ENCODE measurements at places on chromosomes 4 and X.

- no peak for DNase-seq
These were observed 1.7 kb downstream of the SLC2A9 start for GRCh38 chr4:10019521-10020051.

DNA sequence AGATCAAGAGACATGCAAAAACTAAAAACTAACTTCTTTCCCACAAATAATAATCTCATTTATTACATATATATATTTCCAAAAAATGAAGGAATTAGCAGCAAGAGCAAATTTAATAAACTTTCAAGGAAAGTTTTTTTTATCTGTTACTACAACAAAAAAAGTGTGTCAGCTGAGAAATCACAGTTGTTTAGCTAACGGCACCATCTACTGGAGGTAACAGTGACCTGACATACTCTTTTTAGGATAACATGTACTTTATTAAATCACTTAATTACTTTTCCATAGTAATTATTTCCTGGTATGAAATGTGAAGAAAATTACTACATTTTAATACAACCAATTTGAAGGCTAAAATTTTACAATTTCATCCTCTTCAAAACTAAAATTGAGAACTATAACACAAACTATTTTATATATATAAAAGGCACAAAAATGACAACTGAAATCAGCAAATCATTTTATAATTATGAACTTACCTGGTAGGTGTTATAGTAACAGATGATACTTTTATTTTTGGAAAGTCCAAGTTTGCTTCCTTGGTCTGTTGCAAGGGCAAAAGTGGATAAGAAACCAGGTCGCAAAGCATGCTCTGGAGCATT, 9.1 kb downstream of the LAMTOR3 start:
- DNase-seq, result no peak

DNA sequence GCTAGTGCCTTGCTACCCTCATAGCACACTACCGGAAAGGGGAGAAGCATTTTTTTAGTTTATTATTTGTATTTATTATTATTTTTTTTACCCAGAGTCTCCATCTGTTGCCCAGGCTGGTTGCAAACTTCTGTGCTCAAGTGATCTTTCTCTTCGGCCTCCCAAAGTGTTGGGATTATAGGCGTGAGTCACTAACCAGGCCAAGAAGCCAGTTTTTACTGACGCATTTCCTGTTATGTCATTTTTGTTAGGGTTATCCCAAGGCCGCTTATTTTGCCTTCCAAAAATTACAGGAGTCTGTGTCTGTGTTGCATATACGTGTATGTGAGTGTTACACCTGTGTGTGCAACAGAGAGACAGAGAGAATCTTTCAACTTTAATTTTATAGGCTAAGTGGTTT, 404.5 kb downstream of the GBA3 start:
- no peak for DNase-seq

GRCh38 chr4:138666366-138666765, 349.2 kb upstream of the NOCT start:
- DNase-seq, result no peak

GRCh38 chr4:102586644-102587021, 85.5 kb downstream of the NFKB1 start:
- DNase-seq, result no peak

- DNase-seq, result no peak
These were observed 118.9 kb upstream of the MED14 start for GRCh38 chrX:40854242-40854641.

GRCh38 chrX:2740672-2741071, 11.2 kb upstream of the XG start:
- no peak for DNase-seq

DNA sequence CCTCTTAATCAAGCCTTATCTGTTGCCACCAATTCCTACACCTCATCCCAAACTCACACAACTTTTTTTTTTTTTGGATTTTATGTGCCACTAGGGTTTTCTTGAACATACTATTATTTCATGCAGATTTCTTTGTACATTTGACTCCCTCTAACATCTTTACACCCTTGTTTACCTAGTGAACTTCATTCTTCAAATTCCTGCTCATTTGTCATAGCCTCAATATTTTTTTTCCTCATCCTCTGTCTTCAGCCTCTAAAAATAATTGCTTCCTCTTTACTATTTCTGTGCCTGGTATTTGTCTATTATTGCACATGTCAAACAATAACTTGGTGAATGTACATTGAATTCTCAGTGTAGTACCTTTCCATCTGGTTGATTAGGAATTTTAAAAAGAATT, 22.0 kb downstream of the NBDY start:
- no peak for DNase-seq

DNA sequence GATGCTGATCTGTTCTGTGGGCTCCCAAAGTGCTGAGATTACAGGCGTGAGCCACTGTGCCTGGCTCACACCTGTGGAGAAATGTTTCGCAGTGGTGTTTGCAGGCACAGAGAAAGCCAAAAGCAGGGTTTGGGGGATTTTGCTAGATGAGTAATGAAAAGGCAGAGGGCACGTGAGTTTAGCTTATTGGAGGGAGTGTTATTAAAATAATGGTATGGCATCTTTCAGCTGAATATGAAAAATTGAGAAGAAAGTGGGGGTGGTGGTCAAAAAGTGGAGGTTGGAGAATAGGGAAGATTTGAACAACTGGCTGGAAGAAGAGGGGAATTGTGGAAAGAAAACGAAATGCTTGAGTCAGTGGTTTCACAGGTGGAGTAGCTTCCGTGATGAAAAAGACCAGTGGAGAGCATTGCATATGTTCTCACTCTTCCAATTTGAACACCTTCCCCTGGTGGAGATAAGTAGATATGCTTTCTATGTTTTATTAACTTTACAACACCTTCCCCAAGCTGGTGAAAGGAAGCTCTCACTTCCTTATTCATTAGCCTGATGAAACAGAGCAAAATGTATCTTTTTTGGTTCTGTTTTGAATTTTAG, 1.1 kb upstream of the CHST7 start:
- DNase-seq, result no peak

DNA sequence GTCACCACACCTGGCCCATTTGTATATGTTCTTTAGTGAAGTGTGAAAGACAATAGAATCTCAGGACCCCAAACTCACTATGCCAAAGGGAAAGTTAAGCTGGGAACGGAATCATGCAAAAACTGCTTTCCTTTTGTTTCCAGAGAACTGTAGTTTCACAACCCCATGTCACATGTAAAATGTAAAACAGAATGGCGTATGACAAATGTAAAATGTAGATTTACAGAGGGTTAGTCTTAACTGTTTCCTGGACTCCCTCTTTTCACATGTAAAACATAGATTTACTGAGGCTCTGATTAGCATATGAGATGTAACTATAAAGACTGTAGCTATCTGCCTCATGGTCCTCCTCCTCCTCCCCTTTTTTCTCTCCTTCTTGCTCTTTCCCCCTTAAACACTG, 66.3 kb downstream of the ABLIM2 start:
- DNase-seq, result no peak

DNA sequence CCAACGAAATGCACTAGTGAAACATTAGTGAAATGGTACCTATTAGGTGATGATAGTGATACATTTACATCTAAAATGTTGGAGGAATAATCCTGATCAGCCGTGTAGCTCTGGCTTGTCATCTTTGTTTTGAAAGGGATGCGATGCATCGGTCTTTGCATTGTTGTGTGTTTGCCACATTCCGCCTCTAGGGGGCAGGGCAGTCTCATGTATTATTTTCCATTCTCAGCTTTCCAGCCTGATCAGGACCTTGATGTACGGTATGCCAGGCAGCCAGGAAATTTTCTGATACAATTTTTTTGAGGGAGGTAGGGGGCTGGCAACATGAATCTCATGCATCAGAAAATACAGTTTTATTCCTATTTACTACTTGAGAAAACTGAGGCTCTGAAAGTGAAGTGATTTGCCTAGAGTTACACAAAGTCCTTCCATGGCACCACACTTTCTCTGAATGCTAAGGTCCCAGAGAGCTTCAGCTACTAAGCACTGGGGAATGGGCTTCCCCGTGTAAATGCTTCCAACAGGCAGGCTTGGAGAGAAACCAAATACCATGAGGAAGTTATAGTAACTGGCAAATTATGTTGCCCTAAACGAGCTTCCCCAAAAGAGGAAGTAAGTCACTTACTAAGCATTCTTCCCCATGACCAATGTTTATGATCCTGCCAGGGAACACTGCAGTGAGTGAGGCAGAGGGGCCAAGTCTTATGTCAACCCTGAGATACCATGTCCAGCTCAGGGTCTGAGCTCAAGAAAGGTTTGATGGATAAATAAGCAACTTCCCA, 31.8 kb upstream of the IQSEC2 start:
- DNase-seq, result peak; percentile 28

DNA sequence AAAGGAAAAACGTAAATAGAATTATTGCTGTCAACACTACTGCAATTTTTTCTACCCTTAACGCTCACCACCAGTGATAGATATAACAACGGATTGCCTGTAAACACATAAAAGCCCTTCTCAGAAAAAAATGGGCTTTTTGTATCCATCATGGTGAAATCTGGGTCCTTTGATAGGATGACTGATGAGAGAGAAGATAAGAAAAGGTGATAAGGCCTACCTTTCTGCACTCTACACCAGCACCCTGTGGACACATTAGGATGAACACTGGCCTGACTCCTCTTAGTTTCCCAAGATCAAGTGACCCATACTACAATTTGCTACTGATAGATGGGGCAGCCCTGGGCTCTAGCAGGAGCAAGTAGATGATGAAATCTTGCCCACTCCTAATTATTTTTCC, 112.3 kb upstream of the RAP2C start:
- no peak for DNase-seq

DNA sequence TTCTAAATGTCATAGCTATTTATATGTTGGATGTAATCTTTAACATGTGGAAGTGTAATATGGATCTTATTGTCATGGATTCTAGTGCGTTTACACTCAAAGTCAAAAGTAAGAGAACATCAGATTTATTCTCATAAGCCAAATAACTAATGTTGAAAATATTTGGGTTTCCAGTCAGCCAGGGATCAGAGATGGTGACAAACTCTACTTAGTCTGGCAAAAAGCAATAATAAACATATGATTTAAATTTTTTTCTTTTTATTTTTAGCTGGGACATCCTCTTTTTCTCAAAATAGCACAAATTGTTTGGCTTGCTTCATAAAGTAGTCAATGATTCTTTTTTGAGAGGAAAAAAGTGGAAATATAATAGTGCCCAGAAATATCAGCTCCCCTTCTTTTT, 392.3 kb downstream of the ARHGAP24 start:
- no peak for DNase-seq

GRCh38 chrX:21956783-21957182, 16.3 kb downstream of the SMS start:
- no peak for DNase-seq

DNA sequence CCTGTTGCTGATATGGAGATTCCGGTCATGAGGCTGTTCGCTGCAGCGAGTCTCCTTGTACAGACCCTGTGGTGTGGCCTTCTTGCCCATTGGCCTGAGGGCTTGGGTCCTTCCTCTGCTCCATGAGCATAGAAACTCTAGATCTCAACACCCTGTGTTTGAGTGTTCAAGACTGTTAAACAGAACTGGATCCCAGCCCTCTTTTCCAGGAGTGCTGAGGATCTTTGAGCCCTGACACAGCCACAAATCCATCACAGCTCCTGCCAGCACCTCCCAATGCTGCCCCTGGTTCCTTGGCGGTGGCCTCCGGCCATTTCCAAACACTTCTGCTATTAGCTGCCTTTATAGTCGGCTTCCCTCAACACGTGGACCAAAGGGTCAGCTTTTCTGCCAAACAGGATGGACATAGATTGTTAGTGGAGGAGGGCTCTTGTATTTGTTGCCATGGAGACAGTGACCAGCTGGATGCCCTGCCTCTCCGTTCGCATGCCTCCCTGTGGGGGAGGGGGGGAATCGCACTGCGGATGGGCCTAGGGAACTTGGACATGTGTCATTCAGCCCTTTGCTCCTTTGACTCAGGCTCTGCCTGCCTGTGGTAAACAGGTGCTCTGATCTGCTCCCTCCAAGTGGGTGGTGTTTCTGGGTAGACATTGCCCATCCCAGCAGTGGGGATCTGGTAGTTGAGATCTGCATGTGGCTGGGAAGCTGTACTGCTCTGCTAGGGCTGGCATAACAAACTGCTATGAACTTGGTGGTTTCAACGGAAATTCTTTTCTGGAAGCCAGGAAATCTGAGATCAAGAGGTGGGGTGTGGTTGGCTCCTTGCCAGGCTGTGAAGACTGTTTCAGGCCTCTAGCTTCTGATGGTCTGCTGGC, 6.9 kb upstream of the WDR1 start:
- no peak for DNase-seq

DNA sequence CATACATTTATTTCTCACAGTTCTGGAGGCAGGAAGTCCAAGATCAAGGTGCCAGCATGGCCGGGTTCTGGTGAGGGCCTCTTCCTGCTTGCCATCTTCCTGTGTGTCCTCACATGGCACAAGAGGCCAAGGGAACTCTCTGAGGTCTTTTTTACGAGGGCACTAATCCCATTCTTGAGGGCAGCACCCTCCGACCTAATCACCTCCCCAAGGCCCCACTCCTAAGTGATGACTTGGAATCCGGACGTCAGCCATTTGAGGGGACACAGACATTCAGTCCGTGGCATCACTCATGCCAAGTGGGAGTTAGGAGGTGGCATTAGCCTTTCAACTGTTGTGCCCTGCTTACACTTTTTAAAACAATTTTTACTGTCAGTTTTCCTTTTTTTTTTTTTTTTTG, 27.3 kb downstream of the MAN2B2 start:
- DNase-seq, result no peak

- DNase-seq, result no peak
These were observed 158.2 kb upstream of the MAP3K15 start for GRCh38 chrX:19673375-19674040.

DNA sequence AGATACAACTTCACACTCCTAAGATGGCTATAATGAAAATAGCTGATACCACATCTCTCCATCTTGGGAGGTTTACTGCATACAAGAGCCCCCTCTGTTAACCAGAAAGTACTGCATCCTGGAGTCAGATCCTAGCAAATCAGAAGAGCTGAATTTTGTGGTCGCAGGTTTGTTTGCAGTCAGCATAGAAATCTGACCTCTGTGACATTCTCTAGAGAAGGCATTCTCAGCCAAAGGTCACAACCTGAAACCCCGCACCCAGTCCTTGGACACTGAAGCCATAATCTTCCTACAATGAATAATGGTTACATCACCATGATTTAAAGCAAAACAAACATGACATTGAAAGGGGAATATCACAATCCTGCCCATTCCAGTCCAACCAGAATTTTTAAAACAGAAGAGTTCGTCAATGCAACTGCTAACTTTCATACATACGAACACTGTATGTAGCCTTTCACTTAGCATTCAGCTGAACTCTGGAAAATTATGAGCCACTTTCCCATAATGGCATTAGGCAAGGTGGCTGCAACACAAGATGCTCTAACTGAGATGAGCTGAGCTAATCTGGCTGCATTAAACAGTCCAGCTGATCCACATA, 17.6 kb downstream of the HS6ST2 start:
- DNase-seq, result no peak

All from stimulated activated CD8-positive, alpha-beta memory T cell treated with anti-CD3 and anti-CD28 coated beads, Interleukin-2, amount 100 ng/mL, for 1 hour (primary cell).